Mesothelial cell of epicardium (in vitro differentiated cells): ENCODE measurements at places on chromosomes 5 and 9.

DNA sequence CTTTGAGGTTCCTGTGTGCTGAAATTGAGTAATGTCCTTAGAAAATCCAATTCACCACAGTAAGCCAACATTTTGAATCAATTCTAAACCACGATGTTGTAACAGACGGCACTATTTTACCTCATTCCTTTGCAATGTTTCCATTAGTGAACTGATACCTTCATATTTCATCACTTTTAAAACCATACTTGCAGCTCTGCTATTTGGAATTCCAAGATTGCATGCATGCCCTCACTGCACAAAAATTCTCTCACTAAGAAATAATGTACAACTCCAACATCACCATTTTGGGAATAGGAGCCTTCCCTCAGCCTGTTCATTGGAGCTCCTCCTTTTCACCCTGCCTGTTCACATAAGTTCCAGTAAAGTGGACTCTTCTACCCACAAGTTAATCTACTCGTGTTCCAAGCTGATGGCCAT lies 74.8 kb upstream of the TGFBR1 start:
- no peak for DNase-seq

GRCh38 chr9:99678566-99678965 lies 143.1 kb upstream of the NR4A3 start:
- no peak for DNase-seq

DNA sequence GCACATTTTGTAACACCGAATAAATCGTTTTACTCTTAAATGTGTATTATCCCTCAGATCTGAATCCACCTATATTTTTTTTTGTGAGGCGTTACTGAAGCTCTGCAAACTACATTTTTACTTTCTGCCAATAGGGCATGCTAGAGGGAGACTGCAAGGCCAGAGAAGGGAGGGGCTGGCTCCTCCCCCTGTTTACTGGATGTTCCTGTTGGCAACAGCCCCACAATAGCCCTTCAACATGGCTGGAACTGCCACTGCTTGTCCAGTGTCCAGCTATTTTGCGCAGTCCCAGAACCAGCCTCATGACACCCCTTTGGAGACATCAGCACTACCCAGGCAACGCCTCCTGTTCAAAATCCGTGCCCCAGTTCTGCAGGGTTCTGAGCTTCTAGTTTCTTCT lies 85.4 kb upstream of the MIER3 start:
- DNase-seq, result no peak

GRCh38 chr5:91383956-91384300 lies 811 bp upstream of the ARRDC3 start:
- no peak for DNase-seq

- no peak for DNase-seq
Observed at GRCh38 chr9:77957652-77958051, 74.0 kb downstream of the GNAQ start.

- DNase-seq, result no peak
Observed at GRCh38 chr5:96048763-96049162, 87.1 kb upstream of the ELL2 start.

DNA sequence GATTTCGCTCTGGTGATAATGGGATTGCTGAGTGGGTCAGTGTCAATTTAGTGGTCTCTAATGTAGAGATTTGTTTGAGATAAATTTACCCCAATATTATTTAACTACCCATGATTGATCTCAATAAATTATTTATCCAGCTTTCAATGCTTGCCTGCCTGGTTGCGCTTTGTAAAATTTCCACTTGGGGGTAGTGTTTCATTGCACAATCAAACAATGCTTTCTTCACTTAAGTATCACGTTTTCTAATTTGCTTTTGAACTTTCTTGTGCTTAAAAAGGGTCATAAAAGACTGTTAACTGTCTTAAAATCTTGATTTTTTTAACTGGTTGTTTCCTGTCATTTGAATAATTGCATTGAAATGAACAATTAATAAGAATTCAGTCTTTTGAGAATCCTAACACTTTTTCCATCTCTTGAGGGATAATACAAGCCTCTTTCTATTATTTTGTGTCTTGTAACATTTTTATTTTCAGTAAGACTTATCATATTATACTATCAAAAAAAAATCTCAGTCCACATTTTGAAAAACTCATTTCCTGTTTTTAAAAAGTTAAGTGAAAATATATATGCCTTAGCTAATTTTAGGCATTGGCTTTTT lies 18.7 kb downstream of the HSD17B4 start:
- DNase-seq, result no peak

GRCh38 chr9:27664121-27664779 lies 91.0 kb upstream of the C9orf72 start:
- DNase-seq, result no peak

DNA sequence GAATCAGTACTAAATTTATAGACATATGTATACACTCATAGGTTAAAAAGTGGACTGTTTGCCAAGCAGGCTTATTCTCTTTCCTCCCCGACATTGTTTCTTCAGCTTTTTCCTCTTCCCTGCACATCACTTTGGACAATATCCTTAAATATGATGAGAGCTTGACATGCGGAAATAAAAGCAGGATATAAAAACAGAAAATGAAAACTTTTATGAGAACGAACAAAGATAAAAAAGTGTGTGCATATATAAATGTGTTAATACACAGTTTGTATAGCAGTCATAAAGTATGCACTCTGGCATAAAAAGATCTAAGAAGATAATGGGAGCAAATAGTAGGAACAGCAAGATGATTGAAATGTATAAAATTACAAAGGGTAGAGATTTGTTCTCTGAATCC lies 86.4 kb upstream of the IFNE start:
- DNase-seq, result no peak

DNA sequence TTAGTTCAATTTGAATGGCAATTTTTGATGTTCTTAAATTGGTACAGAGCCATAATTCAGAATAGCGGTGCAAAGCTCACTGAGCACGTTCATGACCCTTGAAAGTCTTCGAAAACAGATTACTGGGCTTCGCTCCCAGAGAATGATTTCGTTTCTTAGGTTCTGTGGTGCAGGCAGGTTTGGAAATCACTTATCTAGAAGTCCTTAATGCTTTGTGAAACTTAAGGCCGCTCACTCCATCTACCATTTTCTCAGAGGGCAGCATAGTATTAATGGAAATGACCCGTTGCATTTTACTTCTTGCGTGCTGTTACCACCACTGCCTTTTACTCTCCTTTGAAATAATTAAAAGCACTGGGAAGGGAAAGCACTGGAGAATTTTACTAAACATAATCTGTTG lies 2.9 kb upstream of the MAT2B start:
- no peak for DNase-seq

DNA sequence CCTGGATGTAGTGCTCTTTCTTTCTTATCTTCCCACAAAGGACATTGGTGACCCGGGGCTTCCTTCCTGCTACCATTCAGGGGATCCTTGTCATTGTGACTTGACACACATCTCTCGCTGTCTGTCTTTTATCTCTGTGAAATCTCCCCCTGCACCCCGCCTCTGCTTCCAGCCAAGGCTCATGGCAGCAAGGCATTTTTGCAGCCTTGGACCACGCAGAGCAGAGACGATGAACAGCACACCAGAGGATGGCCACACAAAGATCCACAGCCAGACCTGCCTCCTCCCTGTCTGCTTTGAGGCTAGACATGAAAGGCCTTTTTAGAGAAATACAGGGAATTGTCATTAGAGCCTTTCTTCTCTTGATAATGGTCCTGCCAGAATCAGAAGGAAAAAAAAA lies 549.1 kb downstream of the CDK5RAP2 start:
- DNase-seq, result no peak

DNA sequence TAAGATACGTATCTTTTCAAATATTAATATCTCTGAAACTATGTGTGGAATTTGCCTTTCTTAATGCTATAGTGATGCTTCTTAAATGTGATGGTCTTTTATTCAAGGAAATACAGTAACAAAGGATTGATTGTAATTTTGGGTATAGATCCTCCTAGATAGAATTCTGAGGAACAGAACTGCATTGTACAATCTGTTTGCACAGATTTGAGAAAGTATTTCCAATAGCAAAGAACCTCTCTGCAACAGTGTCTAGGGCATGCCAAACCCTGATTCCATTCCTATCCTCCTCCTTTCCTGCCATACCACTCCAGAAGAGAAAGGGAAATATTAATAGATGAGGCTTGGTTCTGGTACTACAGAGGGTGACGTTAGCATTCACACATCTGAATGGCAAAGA lies 10.4 kb downstream of the SMIM15 start:
- no peak for DNase-seq

DNA sequence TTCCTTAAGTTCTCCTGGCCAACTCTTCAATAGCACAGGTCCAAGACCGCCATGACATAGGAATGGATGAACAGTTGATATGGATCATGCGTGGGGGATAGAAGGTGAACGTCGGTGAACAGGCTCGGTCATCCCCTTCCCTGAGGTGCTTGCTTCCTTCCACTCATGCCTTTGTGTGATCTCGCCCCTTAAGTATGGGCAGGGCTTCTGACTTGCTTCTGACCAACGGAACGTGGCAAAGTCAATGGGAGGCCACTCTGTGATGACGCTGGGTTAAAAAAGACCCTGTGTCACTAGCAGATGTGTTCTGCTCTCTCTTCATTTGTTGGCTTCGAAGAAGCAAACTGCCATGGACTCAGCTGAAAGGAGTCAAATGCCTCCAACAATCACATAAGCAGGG lies 240.5 kb upstream of the TUT7 start:
- DNase-seq, result no peak

- DNase-seq, result no peak
Observed at GRCh38 chr9:11469745-11470144, 856.9 kb upstream of the PTPRD start.

DNA sequence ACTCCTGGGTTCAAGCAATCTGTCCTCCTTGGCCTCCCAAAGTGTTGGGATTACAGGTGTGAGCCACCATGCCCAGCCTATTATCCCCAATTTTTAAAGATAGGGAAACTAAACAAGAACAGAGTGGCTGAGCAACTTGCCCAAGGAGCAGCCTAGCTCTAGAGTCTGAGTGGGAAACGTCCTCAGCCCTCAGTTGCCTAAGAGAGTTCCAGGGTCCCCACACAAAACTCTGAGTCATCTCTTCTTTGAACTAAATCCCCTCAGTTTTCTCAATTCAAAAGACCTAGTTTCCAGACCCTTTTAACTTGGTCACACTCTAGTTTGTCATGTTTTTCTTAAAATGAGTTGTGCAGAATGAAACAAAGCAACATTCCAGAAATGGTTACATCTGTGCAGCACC lies 33.5 kb downstream of the GGTA1 start:
- DNase-seq, result no peak

- no peak for DNase-seq
Observed at GRCh38 chr9:120692901-120693699, 21.2 kb downstream of the MEGF9 start.

DNA sequence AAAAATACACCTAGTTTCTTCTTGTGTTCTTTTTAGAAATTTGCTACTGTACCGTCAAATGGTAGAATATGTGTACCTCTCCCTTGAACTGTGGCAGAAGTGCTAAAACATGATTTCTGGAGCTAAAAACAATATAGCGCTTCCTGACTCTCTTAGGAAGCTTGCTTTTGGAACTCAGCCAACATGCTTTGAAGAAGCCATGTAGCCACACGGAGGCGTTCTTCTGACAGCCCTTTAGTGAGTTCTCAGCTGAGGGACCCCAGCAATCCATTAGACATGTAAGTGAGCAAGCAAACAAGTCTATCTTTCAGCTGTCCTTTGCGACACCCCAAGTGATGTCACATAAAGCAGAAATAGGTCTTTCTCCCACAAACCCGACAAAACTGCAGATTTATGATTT lies 917.0 kb downstream of the CDH9 start:
- DNase-seq, result no peak

DNA sequence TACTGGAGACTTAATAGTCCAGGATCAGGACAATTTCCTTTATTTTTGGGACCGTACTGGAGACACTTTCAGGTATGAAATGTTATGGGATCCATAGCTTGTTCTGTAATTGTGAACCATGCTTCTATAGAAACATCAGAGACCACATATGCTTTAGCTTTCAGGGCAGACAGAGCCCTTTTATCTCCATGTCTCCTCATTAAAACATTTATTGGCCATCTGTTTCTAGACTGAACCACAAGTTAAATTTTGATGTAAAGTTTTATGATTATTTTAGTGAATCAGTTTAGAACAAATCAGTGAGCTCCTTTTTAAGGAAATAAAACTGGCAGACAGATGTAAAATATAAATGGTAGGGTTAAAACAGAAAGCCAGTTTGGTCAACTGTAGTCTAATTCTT lies 62.0 kb downstream of the SLC27A6 start:
- no peak for DNase-seq

- no peak for DNase-seq
Observed at GRCh38 chr9:34085581-34086500, 37.2 kb upstream of the UBAP2 start.

- DNase-seq, result no peak
Observed at GRCh38 chr5:68966596-68966995, 127.2 kb upstream of the SLC30A5 start.

DNA sequence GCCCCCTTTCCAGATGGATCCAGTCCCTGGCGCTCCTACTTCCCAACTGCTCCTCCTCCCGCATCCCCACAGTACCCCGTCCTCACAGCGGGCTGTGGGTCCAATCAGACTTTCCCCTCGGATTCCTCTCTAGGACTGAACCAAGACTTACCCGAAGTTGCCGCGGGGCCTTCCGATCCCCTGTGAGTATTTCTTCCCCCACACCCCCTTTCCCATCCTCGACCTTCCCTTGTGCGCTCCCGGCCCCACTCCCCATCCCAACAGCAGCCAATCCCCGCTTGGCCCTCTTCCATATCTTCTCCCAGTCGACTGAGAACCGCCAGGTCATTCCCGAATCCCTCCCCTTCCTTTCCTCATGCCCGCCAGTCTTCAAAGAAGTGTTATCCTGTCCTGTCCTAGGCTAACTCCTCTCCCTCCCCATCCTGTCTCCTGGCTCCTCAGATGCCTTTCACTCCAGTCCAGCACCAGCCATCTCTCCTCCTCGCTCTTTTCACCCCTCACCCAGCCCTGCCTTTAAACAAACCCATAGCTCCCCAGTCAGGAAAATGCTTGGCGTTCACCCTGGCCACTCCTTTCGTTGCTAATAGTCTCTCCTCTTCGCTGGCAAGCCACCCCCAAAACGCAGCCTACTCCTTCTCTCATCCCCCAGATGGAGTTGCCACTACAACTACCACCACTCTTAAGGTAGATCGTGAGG lies 646 bp downstream of the SWI5 start:
- no peak for DNase-seq

DNA sequence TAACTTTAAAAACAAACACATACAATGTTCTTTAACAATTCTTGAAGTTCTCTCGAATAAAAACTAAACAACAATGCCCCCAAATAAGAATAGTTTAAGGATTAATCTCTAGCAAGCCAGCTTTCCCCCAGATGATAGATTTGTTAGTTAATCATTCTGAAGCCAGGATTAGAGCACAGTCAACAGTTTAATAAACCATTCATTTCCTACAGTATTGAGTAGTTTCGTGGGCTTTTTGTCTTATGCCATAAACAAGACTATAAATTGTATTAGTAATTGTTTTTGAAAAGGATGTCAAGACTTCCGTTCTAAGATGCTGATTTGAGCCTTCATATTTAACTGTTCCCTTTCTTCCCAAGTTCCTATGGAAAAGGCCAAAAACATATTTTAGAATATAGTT lies 136.6 kb downstream of the PIK3R1 start:
- no peak for DNase-seq

DNA sequence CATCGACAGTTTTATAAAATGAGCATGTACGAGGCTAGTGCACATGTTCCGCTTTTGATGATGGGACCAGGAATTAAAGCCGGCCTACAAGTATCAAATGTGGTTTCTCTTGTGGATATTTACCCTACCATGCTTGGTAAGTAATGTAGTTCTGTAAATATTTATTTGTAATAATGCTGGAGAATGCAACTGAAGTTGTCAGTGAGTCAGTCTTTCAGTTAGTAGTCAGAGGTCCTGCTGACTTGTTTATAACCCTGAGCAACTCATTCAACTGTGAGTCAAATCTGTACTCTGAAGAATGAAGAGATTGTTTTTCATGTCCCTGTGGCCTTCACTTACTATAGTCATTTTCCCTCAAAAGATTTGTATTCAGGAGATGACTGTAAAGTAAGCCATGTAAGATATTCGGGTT lies 28.4 kb upstream of the GPR150 start:
- DNase-seq, result no peak
